Central memory CD8-positive, alpha-beta T cell (primary cell): ENCODE measurements at places on chromosomes 5 and 9.

- DNase-seq, result no peak
Observed at GRCh38 chr5:131795228-131795627, 1.6 kb downstream of the FNIP1 start.

GRCh38 chr9:134556531-134557068, 85.0 kb upstream of the COL5A1 start:
- DNase-seq, result no peak

DNA sequence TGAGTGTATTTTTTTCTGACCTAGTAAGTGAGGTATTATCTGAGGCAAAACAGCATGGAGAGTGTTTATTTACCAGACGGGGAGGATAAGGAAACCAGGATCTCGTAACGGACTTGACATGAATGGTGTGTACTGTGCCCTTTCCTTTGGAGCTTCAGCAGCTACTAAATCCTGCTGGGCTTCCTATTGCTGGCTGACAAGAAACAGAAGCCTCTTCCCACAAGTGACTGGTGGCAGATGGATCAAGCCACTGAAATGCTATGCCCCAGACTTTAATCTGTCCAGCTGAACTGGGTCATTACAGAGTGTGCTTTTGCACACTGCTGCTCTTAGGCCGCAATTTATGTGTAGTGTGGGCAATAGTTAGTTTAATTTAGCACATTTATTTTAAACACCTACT, 162.7 kb upstream of the MRPS30 start:
- DNase-seq, result no peak

GRCh38 chr5:172953776-172954675, 5.2 kb upstream of the RPL26L1 start:
- DNase-seq, result no peak

DNA sequence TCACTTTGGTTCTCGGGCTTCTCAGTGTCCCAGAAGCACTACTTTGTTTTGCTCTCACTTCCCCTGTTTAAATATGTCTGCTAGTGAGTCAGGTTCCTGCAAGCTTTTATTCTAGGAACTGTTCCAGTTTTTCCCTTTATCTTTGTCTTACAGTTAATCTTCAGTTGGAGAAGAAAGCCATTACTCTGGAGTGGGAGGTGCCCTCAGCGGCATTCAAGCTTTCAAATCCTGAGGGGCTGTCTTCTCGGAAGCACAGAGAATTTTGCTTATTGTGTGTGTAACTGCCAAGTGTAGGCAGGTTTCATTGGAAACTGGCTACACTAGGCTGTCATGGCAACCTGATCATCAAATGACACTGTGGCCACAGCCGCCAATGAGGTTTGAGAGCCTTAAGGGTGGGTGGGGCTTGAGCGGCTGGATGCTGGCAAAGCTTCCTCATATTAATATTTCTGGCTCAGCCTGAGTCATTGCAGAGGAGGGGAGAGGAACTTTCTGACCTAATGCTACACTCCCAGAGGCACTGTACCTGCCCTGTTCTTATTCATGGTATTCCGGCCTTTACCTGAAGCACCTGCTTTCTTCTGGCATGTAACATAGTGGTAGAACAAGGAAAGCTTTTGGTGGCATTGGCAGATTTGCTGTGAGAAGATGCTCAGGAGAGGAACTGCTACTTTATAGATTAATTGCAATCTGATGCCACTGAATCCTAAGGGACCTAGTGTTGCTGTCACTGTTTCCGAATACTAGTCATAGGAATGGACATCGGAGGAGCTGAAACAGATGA, 26.3 kb downstream of the SLC25A25 start:
- no peak for DNase-seq

- DNase-seq, result no peak
Observed at GRCh38 chr9:20356403-20357036, 265.8 kb downstream of the MLLT3 start.

- DNase-seq, result no peak
Observed at GRCh38 chr9:133934482-133935232, 57.5 kb downstream of the VAV2 start.

- DNase-seq, result no peak
Observed at GRCh38 chr9:132000659-132001058, 79.0 kb downstream of the MED27 start.

DNA sequence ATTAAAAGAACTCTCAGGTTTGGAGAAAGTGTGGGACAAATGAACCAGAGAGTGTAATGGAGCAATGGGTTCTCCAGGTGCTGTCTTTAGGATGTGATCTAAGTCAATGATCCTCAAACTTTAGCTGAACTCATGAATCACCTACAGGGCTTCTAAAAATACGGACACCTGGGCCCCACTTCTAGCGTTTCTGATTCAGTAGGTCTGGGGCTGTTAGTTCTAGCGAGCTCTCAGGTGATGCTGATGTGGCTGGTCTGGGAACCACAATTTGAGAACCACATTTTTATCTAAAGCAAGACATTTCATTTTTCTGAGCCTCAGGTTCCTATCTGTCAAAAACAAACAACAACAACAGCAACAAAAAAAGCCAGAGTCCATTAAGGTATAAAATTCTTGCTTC, 35.1 kb upstream of the PCA3 start:
- DNase-seq, result no peak
